ENCODE measurements at places on chromosomes 7 and 10. TPM values are rescaled to one million over a fixed set of nuclear protein-coding genes. Genes with fewer than 3 reads are reported as not detected.

The RPEL1 gene
- not detected for total RNA-seq

The TRIM74 gene
- total RNA-seq: not detected

DNA sequence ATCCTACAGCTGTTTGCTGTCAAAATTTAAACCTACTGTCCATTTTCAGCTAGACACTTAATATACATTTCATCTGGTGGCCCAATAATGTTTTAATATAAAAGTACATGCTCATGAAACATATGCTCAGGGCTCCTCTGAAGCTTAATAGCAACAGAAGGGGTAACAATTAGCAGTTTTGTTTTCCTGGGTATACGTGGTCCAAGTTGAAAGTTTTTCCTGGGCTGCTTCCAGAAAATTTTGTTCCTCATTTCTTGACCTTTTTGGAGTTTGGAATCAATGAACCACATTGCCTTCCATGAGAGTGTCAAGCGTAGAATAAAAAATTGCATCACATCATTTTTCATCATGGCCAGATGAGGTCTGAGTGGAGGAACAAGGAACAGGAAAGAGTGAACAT lies 537.3 kb upstream of the MGMT start:
- DNase-seq: no peak

- DNase-seq: no peak
These were observed 78.2 kb downstream of the RAB11FIP2 start for GRCh38 chr10:117968354-117969182.

GRCh38 chr10:129921801-129922597 lies 42.1 kb downstream of the EBF3 start:
- DNase-seq: no peak

Data from activated CD8-positive, alpha-beta T cell treated with anti-CD3 and anti-CD28 coated beads for 36 hours (primary cell).